ENCODE measurements at places on chromosomes 11 and 22.

- DNase-seq: no peak
Measured at GRCh38 chr11:6228520-6228919, 5.9 kb downstream of the FHIP1B start.

GRCh38 chr11:33721426-33721825 is 14.8 kb downstream of the CD59 start:
- no peak for DNase-seq

GRCh38 chr11:82234256-82234655 is 499.4 kb downstream of the FAM181B start:
- DNase-seq: no peak

DNA sequence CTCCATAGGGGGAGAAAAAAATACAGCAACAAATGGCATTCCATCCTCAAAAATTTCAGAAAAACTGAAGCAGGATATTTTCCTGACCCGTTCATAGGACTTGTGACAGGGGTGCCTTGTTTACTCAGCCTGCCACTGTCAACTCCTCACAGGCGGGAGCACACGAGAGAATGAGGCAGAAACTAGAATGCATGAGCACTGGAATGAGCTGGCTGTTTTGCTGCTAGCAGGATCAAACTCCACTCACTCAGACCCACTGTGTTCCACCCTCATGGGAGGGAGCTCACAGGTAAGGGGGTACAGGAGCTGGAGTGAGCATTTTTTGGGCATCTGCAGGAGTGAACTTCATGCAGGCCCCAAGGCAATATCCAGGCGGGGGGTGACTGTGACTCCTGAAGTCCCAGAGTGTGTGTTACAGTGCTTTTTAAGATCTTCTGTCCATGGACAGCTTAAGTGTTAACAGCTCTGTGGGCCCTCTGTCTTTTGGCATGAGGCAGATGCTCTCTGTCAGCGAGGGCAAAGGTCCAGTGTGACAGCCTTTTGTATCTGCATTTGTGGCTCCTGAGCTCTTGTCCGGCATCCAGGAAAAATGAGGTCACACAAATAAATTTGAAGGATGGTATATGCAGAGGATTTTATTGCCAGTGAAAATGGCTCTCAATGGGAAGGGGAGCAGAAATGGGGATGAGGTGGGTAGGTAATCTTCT is 905.7 kb upstream of the TENM4 start:
- DNase-seq: no peak

DNA sequence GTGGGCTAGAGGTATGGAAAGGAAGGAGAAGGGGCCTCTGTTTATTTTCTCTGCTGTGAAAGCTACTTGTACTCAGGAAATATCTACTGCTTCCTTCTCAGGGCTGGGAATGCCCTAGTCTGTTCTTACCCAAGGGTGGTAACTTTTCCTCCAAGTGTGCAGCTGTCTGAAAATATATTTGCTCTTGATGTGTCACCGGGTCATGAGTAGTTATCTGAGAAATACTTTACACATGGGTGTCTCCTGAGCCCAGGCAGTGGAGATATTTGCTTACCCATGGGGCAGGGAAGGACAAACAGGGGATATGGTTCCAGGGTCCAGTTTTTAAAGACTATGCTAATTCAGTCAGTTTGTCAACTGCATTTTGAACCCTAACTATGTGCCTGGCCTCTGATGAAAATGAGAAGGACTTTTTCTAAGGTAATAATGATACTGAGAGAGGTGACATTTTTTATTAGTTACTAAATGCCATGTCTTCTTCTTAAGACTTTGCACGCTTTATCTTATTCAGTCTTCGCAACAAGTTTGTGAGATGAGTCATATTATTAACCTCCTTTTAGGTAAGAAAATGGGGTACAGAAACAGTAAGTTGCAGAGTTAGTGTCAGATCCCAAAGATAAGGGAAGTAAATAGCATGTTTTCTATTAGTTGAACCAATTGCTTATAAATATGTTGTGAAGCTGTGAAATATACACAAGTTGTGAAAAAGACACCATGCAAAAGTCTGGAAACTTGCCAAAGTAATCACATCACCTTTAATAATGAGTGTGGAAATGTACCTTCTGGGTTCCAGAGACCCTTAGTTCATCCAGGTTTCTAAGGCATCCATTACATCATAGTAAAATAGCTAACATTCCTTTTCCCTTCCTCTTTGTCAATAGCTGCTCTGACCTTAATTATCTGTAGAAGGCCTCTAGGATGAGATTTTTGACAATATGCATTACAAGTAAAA is 22.9 kb downstream of the SYTL2 start:
- DNase-seq: no peak

- no peak for DNase-seq
Measured at GRCh38 chr11:89612096-89612495, 98.0 kb upstream of the TRIM77 start.

GRCh38 chr11:67409261-67409666 is 5.4 kb downstream of the TBC1D10C start:
- DNase-seq: no peak

GRCh38 chr22:49031746-49032330 is 795.8 kb downstream of the BRD1 start:
- DNase-seq: no peak

DNA sequence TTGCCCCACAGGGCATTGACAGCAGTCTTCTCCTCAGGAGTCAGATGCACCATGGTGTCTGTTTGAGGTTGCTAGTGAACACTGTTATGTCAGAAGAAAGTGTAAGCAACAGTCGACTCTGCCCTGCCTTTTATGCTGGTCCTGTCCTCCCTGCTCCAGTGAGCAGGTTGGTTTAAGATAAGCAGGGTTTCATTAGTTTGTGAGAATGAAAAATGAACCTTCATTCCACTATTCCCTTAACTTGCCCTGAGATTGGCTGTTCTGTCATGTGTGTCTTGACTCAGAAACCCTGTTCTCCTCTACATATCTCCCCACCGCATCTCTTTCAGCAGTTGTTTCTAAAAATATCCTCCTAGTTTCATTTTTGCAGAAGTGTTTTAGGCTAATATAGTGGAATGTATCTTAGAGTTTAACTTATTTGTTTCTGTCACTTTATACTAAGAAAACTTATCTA is at the start of gene HBD:
Gene HBD, minus strand, starts transcription at position 103 of the 454 bp plus-strand sequence. Its CDS starts 50 bp downstream, at position 53.
- DNase-seq: no peak

- no peak for DNase-seq
Measured at GRCh38 chr11:20873054-20873453, 203.7 kb downstream of the NELL1 start.

- DNase-seq: no peak
Measured at GRCh38 chr22:48899523-48900326, 927.9 kb downstream of the BRD1 start.
